Activated CD4-positive, CD25-positive, alpha-beta regulatory T cell (primary cell): ENCODE measurements at places on chromosomes 7 and 10.

- DNase-seq, result no peak
Observed at GRCh38 chr7:41131956-41132355, 570.9 kb downstream of the INHBA start.

GRCh38 chr10:116073001-116073400, 200.0 kb downstream of the GFRA1 start:
- DNase-seq, result no peak

DNA sequence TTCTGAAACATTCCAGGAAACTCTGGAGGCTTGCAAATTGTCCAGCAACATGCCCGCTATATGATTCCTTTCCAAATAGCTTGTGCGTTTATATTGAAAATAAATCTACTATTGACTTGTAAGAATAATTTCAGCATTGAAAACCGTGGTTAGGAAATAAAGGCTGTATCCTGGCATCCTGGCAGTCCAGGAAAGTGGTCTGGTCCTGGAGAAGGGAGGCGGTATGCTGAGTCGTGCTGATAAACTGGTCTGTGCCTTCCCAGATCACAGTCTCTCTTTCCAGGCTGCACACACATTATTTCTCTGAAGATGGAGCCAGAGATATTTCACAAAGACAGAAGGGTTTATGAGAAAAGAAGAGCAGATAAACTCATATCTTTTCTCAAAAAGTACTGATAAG, 350.1 kb upstream of the COBL start:
- no peak for DNase-seq

DNA sequence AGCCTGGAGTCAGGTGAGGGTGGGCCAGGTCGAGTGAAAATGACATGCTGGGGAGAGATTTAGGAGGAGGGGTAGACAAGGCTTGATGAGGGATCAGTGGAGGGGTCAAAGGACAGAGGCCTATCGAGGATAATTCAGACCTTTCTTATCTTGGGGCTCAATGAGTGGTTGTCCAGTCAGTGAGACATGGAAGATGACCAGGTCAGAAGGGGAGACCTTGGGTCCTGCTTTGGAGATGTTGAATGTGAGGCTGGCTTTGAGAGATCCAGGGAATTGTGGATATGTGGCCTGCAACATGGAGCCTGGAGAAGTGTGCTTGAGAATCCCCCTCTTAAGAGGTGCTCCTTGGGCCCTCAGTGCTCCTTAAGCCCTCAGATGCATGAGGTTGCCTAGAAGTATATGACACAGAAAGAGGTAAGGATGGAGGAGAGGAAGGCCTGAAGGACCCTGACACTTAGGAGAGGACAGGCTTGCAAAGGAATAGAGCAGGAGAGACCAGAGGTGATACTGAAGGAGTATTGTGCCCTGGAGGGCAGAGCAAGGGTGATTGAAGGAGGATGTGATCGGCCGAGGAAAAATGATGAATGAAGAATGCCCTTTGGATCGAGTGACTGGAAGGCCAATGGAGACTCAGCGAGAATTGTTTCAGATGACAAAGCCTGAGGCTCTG, 129.8 kb upstream of the GPR26 start:
- no peak for DNase-seq

- DNase-seq, result no peak
Observed at GRCh38 chr10:102141583-102142107, 8.8 kb downstream of the PPRC1 start.

- DNase-seq, result no peak
Observed at GRCh38 chr10:96417441-96417840, 58.6 kb upstream of the OPALIN start.

GRCh38 chr10:103679096-103679790, 176.1 kb downstream of the SH3PXD2A start:
- DNase-seq, result no peak

- no peak for DNase-seq
Observed at GRCh38 chr10:128895473-128895872, 571.6 kb upstream of the MGMT start.

GRCh38 chr7:107810626-107811025, 7.6 kb upstream of the SLC26A3 start:
- no peak for DNase-seq

GRCh38 chr7:45897042-45897690, 8.9 kb downstream of the IGFBP1 start:
- DNase-seq, result no peak
